ENCODE measurements at places on chromosomes 1 and 21. TPM values are rescaled to one million over a fixed set of nuclear protein-coding genes. Genes with fewer than 3 reads are reported as not detected.

DNA sequence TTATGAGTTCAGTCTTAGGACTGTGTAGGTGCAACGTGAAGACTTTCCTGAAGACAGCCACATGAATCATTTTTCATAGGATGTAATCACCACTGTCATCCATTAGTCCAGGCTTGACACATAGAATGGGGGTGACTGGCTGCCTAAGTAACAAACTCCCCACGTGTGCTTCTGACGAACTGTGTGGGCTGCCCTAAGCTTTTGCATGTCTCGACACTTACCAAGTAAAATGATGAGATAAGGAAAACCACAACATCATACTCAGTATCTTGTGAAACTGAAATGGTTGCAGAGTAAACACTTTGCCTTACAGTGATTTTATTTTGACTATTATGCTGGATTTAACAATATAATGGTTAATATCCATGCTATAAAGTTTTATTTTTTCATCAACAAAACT is 19.5 kb downstream of the ERG start:
- no peak for DNase-seq

DNA sequence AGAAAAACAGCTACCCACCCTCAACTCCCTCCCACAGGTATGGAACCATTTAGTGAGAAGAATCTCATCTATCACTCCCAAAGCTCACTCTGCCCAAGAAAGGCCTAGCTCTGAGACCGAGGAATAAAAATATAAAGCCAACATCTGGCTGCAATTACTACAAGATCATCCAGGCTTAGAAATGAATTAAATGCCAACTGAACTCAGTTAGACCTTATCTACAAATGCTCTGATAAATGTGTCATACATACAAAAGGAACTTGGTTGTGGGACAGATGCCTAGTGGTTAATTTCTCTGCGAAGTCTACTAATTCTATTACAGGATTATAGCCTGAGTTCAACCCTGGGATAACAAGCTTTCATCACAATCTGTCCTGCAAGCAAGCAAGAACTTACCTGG is 6.7 kb downstream of the ADIPOR1 start:
- no peak for DNase-seq

- no peak for DNase-seq
Observed at GRCh38 chr1:209404577-209404976, 178.9 kb upstream of the CAMK1G start.

GRCh38 chr21:21057349-21058062 is 59.3 kb downstream of the NCAM2 start:
- DNase-seq, result no peak

KCNQ4 gene
- total RNA-seq, result 0.26 TPM
